ENCODE measurements at places on chromosomes 1 and 21.

DNA sequence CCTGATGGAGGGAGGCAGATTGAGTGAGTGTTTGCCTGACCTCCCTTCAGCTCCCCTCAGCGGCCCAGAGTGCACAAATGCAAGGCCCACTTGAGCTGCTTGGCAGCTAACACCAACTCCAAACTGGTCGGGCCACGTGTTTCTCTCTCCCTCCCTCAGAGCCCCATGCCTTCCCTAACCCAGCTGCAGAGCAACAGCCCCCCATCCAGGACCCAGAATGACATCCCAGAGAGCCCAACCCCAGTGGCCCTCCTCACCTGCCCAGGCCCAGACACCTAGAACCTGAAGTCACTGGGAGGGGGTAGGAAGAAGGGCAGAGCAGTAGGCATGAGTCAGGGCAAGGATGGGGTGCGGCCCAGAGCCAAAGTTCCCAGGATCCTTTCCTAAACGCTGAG is 789 bp upstream of the S100A14 start:
- DNase-seq, result no peak

GRCh38 chr1:84603941-84604830 is 29.9 kb upstream of the CTBS start:
- no peak for DNase-seq

DNA sequence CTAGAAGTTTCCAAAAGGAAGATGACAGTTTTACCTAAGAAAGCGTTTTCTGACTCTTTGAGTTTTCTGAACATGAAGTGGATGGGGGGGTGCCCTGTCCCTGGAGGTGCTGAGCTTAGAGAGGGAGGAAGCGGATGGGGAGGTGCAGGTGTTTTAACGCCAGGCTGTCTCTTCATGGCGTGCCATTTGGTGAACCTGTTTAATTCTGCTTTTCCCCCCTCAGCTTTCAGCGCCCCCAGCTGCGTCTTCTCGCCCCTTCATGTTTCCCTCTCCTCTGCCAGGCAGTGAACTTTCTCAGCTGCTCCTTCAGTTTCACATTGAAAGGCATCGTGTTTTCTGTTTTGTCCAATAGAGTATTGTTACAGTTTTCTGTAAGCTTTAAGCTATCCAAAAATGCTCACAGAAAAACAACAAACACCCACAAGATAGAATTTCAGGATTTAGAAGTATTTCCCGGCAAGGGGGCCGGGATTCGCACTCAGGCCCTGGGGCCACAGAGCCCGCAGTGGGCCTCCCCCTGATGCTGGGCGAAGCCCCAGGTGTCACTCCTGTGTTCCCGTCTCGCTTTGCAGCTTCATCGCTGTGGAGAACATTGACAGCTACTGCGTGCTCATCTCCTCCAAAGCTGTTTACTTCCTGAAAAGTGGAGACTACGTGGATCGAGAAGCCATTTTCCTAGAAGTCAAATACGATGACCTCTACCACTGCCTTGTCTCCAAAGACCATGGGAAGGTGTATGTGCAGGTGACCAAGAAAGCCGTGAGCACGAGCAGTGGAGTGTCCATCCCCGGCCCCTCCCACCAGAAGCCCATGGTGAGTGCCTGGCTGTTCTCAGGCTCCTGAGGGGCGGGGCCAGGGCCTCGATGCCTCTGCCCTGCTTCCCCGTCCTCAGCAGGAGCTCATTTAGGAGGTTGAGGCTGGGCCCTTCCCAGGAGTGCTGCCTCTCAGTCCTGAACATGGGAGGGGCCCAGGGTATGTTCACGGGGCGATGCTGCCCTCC is 111.4 kb downstream of the DHRS3 start:
- DNase-seq, result no peak

- DNase-seq, result no peak
Observed at GRCh38 chr21:41585199-41585994, 77.4 kb upstream of the TMPRSS2 start.

- DNase-seq, result no peak
Observed at GRCh38 chr1:40676501-40676900, 11.0 kb upstream of the RIMS3 start.

GRCh38 chr1:204094313-204094729 is 21.4 kb downstream of the SOX13 start:
- DNase-seq, result no peak

- DNase-seq, result no peak
Observed at GRCh38 chr1:8584316-8584715, 233.1 kb downstream of the RERE start.

- no peak for DNase-seq
Observed at GRCh38 chr21:24160528-24160927, 1446.8 kb downstream of the MRPL39 start.

Data from activated naive CD4-positive, alpha-beta T cell treated with anti-CD3 and anti-CD28 coated beads, Interleukin-2, amount 10 ng/mL, durations not matched to agents 7 days and 5 days (primary cell).